ENCODE measurements at places on chromosomes 16 and 17.

DNA sequence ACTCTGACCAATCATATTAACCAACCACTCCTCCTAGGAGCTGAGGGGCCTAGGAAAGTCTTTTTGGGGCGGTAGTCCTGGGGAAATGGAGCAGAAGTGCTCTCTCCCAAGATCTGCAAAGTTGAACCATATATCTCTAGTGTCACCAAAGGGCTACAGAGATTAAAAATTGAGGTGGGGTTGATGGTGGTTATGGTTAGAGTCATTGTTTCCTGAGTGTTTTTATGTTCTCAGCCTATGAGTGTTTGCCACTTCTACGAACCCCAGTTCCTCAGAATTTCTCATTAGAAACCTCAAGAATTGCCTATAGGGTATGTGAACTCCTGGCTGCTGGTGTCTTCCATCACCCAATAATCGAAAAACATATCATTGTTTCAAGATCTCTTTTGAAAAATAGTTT, 217.8 kb downstream of the CDRT15L2 start:
- DNase-seq: no peak

- DNase-seq: no peak
Measured at GRCh38 chr17:63840591-63841349, 1.7 kb downstream of the SMARCD2 start.

GRCh38 chr16:71672125-71672524, 46.1 kb downstream of the MARVELD3 start:
- no peak for DNase-seq

DNA sequence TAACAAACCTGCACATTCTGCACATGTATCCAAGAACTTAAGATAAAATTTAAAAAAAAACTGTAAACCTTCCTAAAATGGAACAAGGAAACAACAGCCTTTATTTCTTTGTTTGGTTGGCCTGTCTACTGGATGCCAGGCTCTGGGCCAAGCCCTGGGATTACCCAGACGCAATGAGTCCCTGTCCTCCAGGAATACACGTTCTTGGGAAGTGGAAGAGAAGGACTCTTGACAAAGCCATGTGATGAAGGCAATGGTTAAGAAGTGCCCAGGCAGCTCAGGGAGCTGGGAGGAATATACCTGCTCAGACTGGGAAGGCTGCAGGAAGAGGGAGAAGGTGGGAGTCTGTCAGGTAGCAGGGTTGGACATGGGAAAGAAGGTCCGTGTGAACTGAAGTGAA, 115.4 kb downstream of the AXIN2 start:
- DNase-seq: no peak

DNA sequence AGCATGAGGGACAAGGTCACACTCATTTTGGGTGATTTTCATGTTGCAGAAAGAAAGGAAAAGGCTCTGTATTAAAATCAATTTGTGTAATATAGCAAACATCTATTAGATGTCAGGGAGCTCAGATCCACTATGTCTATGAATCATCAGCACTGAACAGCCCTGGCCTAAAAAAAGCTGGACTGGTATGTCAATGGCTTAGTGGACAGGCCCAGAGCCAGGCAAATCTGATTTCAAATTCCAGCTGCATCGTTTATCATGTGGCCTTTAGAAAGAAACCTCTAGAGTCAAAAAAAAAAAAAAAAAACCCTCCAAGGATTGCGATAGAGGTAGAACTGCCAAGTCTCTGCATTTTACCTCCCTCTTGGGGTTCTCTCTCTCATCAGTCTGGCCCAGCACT, 5.4 kb downstream of the GAS7 start:
- no peak for DNase-seq

GRCh38 chr17:61581611-61582349, 9.2 kb downstream of the NACA2 start:
- no peak for DNase-seq

DNA sequence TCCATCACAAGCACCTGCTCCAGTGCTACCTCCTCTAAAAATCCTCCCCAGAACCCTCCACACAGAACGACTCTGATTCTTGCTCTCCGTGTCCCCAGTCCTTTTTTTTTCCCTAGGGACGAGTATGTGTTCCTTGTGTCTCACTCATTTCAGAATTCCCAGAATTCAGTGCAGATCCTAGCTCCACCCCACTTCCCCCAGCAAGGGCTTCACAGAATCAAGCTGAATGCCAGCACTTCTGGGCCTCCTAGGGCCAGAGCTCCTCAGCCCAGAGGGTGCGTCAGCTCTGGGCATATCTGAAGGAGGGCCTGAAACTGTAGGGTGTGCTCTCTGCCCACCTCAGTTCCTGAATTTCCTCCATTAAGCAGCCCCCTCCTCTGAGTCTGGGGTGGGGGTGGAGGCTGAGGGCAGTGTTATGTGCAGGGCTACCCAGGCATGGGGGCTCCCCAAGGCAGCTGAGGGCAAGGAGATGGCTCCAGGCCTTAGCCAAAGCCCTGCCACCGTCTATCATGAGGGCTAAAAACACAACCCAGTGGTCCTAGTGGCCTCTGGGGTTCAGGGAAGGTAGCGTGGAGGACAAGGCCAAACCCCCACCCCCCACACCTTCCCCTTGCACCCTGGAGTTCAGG, 6.5 kb downstream of the UNC119 start:
- DNase-seq: no peak

GRCh38 chr17:5049314-5049841, 14.2 kb upstream of the SLC52A1 start:
- peak; percentile 75 for DNase-seq

- DNase-seq: no peak
Measured at GRCh38 chr16:28166394-28167208, 45.2 kb downstream of the XPO6 start.

DNA sequence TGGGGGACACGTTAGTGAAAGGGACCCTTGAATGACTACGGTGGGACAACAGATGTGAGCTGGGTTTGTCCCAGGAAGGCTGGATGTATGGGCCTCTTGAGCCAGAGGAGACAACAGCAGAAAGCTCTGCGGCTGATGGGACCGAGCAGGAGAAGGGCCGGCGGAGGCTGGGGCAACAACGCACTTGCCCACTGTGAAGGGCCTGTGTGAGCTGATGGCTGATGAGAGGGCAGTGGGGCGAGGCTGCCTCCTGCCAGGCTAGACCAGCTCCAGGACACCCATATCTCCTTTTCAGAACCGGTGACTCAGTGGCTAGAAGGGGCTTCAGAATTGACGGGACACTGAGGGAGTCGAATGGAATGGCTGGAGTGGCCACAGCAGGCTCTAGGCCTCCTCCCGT, 250.1 kb downstream of the SEC14L1 start:
- DNase-seq: no peak

DNA sequence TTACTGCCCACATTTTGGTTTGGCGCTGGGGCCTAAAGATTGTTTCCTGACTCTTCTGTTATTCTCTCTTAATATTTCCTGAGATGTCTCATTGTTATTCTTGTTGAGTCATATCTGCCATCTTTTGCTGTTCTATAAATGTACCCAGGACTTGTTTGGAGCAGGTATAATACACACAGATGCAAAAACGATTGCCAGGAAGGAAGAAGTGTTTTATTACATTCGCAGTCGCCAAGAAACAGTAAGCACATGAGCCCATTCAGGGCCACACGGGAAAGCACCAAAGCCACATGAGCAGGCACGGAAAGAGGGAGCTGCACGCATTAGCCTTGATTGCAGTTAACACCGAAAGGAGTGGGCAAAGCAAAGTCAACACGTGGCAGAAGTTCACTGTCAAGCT, 70.2 kb downstream of the ARHGAP44 start:
- no peak for DNase-seq

GRCh38 chr17:60390186-60390585, 1.7 kb downstream of the USP32 start:
- no peak for DNase-seq

DNA sequence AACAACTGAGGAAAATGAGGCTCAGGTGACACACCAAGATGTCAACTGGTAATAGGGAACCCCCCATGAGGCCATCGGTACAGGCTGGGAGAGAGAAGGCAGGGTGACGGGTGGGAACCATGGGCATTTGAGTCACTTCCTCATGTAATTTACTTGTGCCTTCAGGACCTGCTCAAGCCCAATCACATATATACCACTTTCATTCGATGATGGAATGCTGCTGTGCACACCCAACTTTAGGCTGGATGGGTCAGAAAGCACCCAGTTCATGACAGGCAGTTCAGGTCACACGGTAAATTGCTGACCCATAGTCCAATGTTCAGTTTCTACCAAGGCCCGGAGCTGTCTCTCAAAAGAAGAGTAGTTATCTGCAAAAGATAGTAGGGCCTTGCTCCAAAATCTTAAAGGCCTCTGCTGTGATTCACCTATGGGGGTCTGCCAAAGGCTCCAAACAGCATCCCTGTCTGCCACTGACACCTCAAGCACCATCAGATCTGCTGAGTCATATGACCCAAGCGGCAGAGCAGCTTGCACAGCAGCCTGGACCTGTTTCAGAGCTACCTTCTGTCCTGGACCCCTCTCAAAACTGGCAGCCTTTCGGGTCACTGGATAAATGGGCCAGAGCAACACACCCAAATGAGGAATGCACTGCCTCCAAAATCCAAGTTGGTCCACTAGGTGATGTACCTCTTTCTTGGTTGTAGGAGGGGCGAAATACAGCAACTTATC, 24.7 kb downstream of the ZZEF1 start:
- no peak for DNase-seq

- DNase-seq: no peak
Measured at GRCh38 chr17:13420878-13421277, 180.9 kb downstream of the HS3ST3A1 start.

- DNase-seq: no peak
Measured at GRCh38 chr17:70157151-70157550, 12.2 kb upstream of the KCNJ2 start.

GRCh38 chr17:77708936-77709335, 249.6 kb upstream of the TNRC6C start:
- no peak for DNase-seq

DNA sequence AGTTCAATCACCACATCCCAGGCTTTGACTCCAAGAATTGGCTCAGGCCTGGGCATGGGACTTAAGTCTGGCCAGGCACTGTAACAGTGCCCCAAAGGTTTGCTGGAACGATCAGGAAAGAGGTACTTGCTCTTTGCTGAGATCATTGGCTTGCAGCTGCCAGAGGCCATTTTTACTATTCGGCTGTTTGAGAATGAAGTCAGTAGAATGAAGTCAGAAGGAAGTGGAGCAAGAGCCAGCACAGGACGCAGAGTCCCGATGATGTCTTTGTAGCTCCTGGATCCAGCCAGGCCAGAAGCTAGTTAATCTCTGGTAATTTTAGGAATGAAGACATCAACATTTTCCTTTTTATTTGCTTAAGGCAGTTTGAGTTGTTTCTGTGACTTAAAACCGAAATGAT, 195.5 kb downstream of the RAB11FIP4 start:
- DNase-seq: no peak

DNA sequence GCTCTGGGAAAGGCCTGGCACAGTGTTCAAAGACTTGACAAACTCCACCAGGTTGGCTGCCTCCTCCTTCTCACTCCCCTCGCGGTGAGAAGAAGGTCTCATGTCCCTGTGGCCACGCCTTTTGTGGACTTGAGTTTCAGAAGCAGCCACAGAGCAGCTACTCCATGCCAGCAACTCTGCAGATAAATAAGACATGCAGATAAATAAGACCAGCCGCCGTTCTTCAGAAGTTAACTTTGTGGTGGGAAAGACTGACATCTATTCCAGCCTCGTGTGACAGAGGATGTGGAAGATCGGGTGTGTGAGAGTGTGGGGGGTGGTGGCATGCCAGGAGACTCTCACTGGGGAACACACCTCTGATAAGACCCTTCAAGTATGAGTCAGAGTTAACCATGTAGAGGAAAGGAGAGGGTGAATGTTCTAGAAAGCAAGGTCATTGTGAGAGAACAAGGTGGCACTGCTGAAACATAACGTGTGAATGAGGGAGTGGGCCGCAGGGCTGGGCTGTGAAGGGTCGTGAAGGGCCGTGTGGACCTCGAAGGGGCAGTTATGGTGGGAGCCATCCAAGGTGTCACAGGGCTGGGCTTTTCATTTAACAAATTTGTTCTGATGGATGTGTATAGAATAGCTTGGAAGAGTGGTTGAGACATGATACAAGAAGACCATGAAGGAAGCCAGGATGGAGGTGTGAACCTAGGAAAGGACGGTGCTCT, 830 bp downstream of the SPACA3 start:
- DNase-seq: no peak

GRCh38 chr16:54405478-54405877, 118.9 kb upstream of the IRX3 start:
- DNase-seq: no peak

DNA sequence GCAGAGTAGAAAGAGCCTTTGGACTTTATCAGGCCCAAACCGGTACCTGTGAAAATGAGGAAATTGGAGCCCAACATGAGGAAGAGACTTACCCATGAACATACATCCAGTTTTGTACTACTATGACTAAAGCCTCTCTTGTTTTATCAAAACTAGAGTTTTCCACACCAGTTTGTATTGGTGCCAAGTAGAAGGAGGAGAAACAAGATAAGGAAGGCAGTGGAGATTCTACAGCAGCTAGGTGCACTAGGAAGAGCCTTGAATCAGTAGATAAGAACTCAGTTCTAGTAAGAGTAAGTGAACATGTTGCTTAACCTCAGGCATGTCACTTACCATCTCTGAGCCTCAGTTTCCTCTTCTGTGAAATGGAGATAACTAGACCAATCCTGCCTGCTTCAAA, 13.7 kb upstream of the TMEM132E start:
- DNase-seq: no peak

DNA sequence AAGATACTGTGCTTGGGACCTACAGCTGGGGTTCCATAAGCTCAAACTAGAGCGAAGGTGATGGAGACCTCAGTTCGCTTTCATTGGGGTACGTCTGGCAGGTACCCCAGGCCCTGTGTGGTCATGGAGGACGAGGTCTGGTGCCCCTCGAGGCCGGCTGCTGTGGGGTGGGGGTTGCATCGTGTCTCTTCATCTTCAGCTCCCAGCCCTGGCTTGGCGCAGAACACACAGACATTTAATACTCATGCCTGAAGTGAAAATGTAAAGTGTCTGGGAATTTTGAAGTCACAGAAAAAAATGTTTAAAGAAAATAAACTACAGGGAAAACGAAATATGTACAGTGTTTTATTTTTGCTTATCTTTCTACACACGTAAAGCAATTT, 80.5 kb downstream of the TBC1D16 start:
- no peak for DNase-seq

DNA sequence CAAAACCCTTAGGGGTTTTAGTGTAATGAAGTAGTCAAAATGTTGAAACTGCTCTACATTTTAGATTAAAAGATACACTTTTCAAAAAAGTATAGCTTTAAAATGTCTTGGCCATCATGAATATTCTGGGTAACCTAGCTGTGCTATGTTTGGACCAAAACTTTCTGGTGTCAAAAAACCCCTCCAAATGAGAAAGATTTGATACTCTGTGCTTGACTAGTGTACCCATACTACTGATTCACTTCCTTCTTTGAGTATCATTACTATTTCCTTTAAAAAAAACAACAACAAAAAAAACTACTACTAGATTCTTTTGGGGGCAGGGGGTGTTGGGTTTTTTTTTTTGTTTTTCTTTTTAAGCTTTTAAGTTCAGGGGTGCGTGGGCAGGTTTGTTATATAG, 37.3 kb downstream of the PTRH2 start:
- no peak for DNase-seq

DNA sequence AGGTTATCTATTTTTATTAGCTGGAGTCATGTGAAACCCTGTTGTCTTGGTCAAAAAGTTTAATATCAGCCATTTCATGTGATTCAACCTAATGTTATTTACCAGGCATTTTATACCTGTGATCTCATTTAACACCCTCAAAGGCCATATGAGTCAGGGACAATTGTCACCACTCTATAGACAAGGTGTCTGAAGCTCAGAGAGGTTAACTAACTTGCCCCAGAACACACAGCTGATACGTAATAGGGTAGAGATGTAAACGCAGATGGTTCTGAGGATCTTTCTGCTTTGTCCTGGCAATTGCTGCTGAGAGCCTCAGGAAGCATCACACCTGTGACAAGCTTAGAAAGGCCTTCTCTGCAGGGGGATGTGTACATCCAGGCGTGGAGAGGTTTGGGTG, 4.9 kb downstream of the CD300A start:
- DNase-seq: no peak
